ENCODE measurements at places on chromosomes 12 and 14.

DNA sequence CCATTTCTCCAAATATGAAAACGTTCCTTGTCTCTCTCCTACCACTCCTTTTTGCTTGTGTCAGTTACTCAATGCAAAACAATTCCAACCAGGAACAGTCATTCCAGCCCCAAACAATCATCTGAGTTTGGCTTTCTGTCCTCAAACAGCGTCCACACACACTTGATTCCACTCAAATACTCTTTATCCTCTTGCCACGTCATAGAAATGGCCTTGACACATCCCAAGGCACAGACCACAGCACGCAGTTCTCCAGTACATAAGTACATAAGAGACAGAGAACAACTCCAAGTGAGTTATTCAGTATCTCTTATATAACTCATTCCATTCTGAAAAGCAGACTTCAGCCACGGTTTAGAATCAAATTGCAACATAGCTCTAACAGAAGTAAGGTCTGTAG, 299.2 kb downstream of the RPS29 start:
- DNase-seq: no peak

DNA sequence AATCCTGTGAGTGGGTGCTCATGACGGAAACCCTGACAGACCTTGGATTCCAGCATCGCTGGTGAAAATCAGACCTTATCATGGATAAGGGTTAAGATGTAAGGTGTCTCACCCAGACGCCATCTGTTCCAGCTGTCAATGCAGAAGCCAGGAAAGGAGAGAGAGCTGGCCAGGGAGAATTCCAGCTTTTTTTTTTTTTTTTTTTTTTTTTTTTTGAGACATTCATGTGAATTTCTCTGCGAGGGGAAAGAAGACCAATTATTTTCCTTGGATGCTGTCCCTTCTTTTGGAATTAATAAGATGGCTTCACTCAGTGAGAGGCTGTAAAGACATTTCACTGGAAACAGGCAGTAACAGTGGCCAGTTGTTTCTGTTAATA, 1.8 kb downstream of the TRAF3 start:
- no peak for DNase-seq

DNA sequence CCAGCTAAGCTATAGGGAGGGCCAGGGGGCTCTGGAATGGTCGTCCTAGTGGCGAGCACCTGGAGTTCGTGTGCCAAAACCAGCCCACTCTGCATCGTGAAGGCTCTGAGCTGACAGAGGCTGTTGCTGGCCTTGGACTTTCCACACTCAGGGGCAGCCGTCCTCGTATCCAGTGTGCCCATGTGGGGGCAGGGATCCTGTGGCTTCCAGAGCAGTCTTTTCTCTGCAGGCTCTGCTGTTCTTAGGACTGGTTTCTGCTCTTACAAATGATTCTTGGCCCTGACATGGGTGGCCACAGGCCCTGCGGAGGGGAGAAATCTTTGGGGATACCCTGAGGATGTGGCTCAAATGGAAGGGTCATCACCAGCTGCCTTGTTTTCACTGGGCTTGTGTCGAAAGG, 177.4 kb upstream of the FKBP4 start:
- no peak for DNase-seq

DNA sequence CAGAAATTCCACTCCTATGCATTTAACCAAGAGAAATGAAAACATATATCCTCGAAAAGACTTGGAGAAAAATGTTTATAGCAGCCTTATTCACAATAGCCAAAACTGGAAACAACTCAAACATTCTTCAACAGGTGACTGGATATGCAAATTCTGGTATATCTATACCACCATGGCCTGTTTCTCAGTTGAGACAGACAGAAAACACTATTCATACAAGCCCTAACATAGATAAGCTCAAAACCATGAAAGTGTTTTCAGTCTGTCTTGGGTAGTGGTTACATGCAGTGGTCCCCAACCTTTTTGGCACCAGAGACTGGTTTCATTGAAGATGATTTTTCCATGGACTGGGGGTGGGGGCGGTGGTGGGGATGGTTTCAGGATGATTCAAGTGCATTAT, 83.8 kb downstream of the SRGAP1 start:
- DNase-seq: no peak

GRCh38 chr12:116637589-116638150, 78.5 kb downstream of the MAP1LC3B2 start:
- no peak for DNase-seq

DNA sequence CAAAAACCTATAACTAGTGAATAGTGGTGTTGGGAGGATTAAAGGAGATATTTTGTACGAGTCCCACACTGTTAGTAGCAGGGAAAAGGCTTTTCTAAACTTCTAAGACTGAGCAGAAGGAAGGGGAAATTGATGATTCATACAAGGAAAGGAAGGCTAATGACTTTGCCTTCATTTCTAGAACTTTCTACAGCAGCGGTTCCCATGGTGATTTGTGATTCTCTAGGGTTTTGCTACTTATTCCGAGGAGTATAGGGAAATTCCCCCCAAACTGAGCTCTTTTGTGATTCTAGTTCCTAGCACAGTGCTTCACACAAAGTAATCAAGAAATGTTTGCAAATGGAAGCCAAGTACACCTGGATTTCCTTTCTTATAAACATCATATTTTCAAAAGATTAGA, 23.8 kb upstream of the PWP1 start:
- DNase-seq: no peak

Measured in omental fat pad (tissue), 4 donors.